Heart right ventricle (tissue), 16 donors: ENCODE measurements at places on chromosomes 11 and 22. TPM values are rescaled to one million over a fixed set of nuclear protein-coding genes. Genes with fewer than 3 reads are reported as not detected.

RFPL2 gene
- not detected for total RNA-seq

SLC5A1 gene
- 82.1 TPM for total RNA-seq

CDCA5 gene
- total RNA-seq, result 0.86 TPM

GLYAT gene
- total RNA-seq, result not detected

RGL4 gene
- not detected for total RNA-seq

ACAT1 gene
- total RNA-seq, result 315 TPM

SCGB2A2 gene
- not detected for total RNA-seq

SLC1A2 gene
- 4.1 TPM for total RNA-seq

ELMOD1 gene
- total RNA-seq, result 0.30 TPM

DNA sequence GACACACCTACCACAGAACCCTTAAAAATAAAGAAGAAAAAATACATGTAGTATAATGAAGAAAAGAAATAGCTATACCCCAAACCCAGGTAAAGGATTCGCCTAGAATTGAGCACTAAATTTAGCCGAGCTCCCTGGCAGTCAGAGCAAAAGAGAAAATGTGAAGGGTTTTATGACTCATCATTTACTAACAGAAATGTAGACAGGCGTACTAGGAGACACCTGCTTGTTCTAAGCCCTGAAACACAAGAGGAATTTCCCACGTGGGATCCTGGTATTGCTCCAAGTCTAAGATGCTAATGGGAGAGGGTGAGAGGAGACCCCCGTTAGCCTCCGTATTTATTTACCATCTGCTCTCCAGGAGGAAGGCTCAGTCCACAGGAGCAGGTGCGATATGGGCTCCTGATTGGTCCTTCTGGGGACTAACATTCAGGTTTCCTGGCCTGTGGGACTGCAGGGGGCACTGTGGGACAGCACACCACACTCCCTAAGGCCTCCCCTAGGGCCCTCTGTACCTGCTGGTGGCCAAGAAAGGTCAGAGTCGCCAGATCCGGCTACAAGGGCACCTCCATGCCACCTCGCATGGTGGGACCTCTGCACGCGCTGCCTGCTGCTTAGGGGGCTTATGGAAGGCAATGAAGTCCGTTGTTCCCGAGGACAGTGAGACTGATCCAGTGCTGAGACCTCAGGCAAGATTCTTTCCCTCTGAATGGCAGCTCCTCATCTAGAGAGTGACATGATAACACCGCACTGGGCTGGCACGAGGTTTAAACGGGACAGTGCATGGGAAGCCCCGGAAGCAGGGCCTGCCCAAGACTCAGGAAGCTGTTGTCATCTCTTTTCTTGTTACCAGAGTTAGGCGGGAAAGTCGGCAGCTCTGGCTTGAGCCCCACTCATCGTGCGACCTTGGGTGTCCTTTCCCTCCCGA lies 25.8 kb downstream of the KCNC1 start:
- H3K36me3 ChIP-seq, result no peaks in the 10 kb centered on the region
- DNase-seq, result peak; percentile 43
- no peaks in the 10 kb centered on the region for H3K27me3 ChIP-seq
- no peak overlapping the region for H3K4me3 ChIP-seq
- no peaks in the 10 kb centered on the region for H3K4me1 ChIP-seq

DNA sequence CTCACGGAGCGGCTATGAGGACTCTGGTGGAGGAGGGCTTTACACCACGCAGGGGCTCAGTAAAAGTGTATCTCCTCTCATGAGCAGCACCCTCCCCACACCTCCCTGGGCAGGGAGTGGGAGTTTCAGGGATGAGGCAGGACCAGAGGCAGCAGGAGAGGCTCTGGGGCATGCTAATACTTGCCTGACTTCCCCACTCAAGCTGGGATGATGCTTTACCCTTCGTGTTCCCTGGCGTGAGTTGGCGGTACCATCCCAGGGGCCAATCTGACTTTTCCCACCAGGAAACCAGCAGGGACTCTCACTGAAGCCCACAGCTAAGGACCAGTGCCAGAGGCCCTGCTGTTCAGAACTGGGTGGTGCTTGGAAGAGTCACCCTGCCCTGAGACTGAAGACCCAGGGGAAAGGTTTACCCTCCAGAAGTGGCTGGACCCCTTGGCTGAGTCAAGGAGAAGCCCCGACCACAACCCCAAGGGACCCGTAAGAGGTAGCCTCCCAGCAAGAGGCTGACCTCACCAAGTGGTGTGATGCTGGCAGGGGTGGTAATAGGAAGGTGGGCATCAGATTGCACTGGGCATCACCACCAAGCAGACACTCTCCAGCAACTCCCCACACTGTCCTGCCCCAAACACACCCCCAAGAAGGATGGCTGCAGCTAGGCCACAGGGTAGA lies 65.6 kb downstream of the THAP12 start:
- no peak overlapping the region for H3K27ac ChIP-seq
- no peak overlapping the region for H3K4me3 ChIP-seq
- H3K27me3 ChIP-seq, result no peaks in the 10 kb centered on the region
- no peak for DNase-seq
- H3K36me3 ChIP-seq, result no peaks in the 10 kb centered on the region

GRCh38 chr22:25362215-25362882 lies 142.9 kb downstream of the CRYBB2 start:
- H3K27me3 ChIP-seq, result no peaks in the 10 kb centered on the region
- H3K4me1 ChIP-seq, result peaks cover 54% of the 10 kb centered on the region
- no peak overlapping the region for H3K4me3 ChIP-seq
- H3K27ac ChIP-seq, result no peak overlapping the region
- H3K36me3 ChIP-seq, result peaks cover 31% of the 10 kb centered on the region

DNA sequence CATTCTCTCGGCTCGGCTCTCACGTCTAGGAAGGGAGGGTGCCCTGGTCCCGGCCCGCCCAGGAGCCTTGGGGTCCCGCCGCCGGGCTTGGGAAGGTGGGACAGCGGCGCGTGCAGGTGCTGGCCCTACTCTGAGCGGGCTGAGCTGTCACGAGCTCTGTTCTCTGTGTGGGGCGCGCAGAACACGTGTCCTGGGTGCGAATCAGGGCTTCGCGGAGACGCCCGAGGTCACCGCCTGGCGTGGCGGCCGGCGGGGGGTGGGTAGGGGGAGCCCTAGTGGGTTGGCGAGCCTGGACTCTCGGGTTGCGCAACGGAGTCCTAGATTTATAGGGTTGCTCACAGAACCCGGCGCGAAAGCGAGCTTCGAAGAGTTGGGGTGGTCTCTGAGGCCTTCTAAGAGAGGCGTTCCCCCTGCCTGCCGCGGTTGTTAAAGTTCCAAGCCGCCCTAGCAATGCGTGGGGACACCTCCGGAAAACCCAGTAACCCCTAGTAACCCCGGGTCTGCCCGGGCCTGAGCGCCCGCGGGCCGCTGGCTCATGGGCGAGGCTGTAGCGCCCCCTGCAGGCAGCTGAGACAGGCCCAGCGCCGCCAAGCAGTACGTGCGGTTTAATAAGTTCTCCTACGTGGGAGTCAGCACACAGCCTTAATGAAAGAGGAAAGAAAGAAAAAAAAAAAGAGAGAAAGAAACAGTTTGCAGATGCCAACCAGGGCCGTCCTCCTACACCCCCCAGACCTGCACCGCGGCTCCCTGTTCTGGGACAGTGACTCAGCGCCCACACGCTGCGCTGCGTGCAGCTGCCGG lies 2.7 kb downstream of the ADM start:
- no peaks in the 10 kb centered on the region for H3K27me3 ChIP-seq
- DNase-seq, result peak; percentile 87
- H3K36me3 ChIP-seq, result no peaks in the 10 kb centered on the region
- H3K27ac ChIP-seq, result peak overlapping the region; percentile 89
- peaks cover 11% of the 10 kb centered on the region for H3K4me1 ChIP-seq

GRCh38 chr22:42016111-42016510 lies 17.5 kb downstream of the WBP2NL start:
- no peaks in the 10 kb centered on the region for H3K27me3 ChIP-seq
- H3K27ac ChIP-seq, result no peak overlapping the region
- H3K4me1 ChIP-seq, result no peaks in the 10 kb centered on the region
- no peak for DNase-seq

GRCh38 chr22:21569459-21570170 lies 2.1 kb downstream of the UBE2L3 start:
- H3K27ac ChIP-seq, result peak overlapping the region; percentile 99
- peak overlapping the region; percentile 96 for H3K4me3 ChIP-seq
- H3K4me1 ChIP-seq, result peaks cover 63% of the 10 kb centered on the region
- no peaks in the 10 kb centered on the region for H3K27me3 ChIP-seq
- no peaks in the 10 kb centered on the region for H3K36me3 ChIP-seq

GRCh38 chr11:100719362-100719761 lies 32.3 kb downstream of the ARHGAP42 start:
- H3K4me3 ChIP-seq, result no peak overlapping the region
- peak overlapping the region; percentile 24 for H3K27ac ChIP-seq
- no peaks in the 10 kb centered on the region for H3K36me3 ChIP-seq
- peaks cover 27% of the 10 kb centered on the region for H3K4me1 ChIP-seq

DNA sequence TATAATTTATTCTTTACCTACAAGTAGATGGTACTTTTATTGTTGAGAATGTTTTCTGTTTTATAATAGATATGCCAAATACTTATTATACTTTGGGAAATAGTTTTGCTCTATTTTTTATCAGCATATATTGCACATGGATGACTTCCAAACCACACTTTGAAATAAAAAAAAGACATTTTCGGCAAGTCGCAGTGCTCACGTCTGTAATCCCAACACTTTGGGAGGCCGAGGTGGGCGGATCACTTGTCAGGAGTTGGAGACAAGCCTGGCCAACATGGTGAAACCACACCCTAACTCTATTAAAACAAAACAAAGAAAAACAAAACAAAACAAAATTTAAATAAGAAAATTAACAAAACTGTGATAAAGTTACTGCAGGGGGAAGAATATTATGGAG lies 983.9 kb upstream of the CNTN5 start:
- H3K36me3 ChIP-seq, result no peaks in the 10 kb centered on the region
- H3K4me3 ChIP-seq, result no peak overlapping the region
- no peaks in the 10 kb centered on the region for H3K27me3 ChIP-seq
- no peak for DNase-seq
- H3K4me1 ChIP-seq, result no peaks in the 10 kb centered on the region

DNA sequence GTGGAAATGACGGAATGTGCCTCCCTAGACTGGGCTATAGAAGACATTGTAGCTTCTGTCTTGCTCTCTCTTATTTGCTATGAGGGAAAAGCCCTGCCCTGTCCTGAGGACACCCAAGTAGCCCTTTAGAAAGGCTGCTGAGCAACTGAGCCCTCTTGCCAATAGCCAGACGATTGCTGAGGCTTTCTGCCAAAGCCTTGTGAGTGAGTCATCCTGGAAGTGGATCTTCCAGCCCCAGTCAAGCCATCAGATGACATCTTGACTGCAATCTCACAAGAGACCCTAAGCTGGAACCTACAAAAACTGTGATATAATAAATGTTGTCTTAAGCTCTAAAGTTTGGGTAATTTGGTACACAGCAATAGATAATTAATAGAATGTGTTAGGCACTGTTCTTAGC lies 3.9 kb upstream of the TRAF6 start:
- no peak for DNase-seq
- H3K4me1 ChIP-seq, result no peaks in the 10 kb centered on the region
- no peaks in the 10 kb centered on the region for H3K36me3 ChIP-seq
- H3K4me3 ChIP-seq, result no peak overlapping the region
- no peaks in the 10 kb centered on the region for H3K27me3 ChIP-seq

GRCh38 chr11:102313238-102313940 lies 3.9 kb upstream of the BIRC3 start:
- H3K4me3 ChIP-seq, result peak overlapping the region; percentile 2
- peak overlapping the region; percentile 67 for H3K27ac ChIP-seq
- H3K27me3 ChIP-seq, result no peaks in the 10 kb centered on the region
- H3K4me1 ChIP-seq, result peaks cover 22% of the 10 kb centered on the region

DNA sequence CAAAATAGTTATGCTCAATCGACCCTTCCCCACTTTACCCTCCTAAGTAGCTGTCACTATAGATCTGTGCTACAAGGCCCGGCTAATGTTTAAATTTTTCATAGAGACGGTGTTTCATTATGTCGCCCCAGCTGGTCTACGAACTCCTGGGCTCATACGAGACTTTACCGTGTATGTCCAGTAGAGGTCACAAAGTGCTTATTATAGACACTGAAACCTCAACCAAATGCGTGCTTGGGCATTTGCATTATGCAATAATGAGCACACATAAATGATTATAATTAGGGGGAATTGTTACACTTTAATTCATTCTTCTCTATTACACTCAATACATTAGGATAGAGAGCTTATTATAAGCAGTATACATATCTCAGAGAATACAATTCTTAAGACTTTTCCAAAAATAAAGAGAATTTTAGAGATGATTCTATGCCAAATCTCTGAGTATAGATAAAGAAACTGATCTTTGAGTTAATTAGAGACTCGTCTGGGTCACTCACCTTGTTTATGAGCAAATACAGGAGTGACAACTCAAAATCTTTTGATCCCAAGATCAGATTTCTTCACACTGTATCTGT lies 12.5 kb upstream of the MRPL16 start:
- no peaks in the 10 kb centered on the region for H3K36me3 ChIP-seq
- DNase-seq, result no peak
- H3K27ac ChIP-seq, result no peak overlapping the region
- no peaks in the 10 kb centered on the region for H3K4me1 ChIP-seq

- no peak overlapping the region for H3K4me3 ChIP-seq
- no peaks in the 10 kb centered on the region for H3K27me3 ChIP-seq
- no peaks in the 10 kb centered on the region for H3K4me1 ChIP-seq
- no peaks in the 10 kb centered on the region for H3K36me3 ChIP-seq
- no peak overlapping the region for H3K27ac ChIP-seq
Observed at GRCh38 chr11:79220171-79220570, 220.7 kb downstream of the TENM4 start.

- H3K27ac ChIP-seq, result no peak overlapping the region
- no peaks in the 10 kb centered on the region for H3K36me3 ChIP-seq
- no peaks in the 10 kb centered on the region for H3K4me1 ChIP-seq
- DNase-seq, result no peak
- no peaks in the 10 kb centered on the region for H3K27me3 ChIP-seq
- no peak overlapping the region for H3K4me3 ChIP-seq
Observed at GRCh38 chr22:27937453-27937852, 18.4 kb upstream of the PITPNB start.

GRCh38 chr11:133579165-133580031 lies 47.1 kb upstream of the OPCML start:
- H3K36me3 ChIP-seq, result no peaks in the 10 kb centered on the region
- H3K4me1 ChIP-seq, result no peaks in the 10 kb centered on the region
- no peak overlapping the region for H3K4me3 ChIP-seq

DNA sequence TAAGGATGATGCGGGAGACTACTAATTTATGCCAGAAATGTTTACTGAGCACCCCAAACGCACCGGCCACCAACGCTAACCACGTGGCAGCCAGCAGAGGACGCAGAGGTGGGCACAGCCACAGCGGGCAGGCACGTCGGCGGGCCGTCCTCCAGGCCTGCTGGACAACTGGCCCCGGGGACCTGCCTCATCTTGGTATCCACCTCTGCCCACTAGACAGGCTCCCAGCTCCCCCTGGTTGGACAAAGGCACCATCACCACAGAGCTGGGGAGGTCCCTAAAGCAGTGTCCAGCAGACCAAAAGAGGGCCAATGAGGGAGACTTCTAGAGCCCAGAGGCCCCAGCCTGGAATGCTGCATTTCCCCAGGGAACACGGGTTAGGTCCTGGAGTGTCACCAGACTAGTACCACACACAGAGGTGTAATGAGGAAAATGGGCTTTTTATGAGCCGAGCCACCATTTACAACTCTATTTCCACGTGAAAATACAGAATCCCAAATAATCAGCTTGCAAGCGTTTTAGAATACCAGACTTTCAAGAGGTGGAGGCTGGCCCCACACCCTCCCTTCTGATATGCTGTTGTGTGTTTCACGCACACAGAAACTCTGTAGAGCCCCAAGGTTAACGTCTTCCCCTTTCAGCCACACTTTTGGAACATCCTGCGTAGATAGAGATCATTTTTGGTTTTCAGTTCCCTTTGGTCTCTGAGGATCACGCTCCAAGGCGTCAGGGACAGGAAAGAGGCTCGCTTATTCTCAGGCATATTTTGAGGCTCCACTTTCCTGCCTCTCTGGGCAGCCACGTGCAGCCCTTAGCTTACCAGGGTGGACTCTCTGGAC lies 23.7 kb upstream of the BID start:
- no peaks in the 10 kb centered on the region for H3K4me1 ChIP-seq
- no peaks in the 10 kb centered on the region for H3K36me3 ChIP-seq
- H3K27me3 ChIP-seq, result no peaks in the 10 kb centered on the region
- H3K27ac ChIP-seq, result no peak overlapping the region
